Activated CD4-positive, alpha-beta T cell treated with anti-CD3 and anti-CD28 coated beads, Interleukin-2, amount 10 ng/mL, durations not matched to agents 7 days and 5 days (primary cell): ENCODE measurements at places on chromosomes 6 and 20. TPM values are rescaled to one million over a fixed set of nuclear protein-coding genes. Genes with fewer than 3 reads are reported as not detected.

Gene OR2H2
- not detected for total RNA-seq

Gene TINAG
- total RNA-seq = not detected

Gene C6orf132
- 0.02 TPM for total RNA-seq

Gene SERINC1
- total RNA-seq = 61.0 TPM

Gene GUCA1A
- not detected for total RNA-seq

DNA sequence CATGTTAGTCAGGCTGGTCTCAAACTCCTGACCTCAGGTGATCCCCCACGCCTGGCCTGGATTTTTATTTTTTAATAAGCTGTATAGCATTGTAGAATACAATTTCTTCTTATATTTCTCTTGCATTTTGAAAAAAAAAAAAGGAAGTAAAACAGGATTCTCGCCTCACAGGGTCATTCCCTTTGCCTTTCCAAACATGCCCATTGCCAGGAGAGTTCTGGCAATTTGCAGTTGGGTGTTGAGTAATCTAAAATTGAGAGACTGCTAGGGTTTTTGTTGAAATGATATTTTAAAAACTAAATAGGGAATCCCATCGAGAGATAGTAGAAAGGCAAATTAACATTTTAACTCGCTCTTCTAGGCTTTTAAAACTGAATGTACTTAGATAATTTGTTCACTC is 196.1 kb downstream of the JARID2 start:
- DNase-seq = no peak

DNA sequence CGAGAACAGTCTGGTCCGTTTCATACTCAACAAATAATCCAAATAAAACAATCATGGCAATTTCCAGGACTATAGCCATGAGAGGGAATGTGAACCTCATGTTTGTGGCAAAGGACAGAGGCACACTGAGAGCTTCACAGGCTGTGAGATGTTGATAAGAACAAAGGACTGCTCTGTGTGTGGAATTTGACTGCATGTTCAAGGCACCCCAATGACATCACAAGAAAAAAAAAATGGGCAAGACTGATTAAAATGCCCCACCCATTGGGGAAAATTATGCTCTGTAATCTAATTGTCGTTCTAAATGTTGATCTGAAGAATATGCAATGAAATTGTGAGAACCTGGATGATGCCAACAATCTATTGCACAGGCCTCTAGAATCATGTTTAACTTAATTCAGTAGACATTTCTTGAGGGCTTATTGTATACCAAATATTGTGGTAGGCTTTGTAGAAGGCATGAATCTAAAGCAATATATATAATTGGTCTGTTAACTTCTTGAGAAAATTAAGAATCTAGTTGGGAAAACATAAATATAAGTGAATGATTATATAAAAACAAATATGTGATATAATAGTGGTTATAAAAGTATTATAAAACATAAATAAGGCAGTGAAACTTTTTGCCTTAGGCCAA is at the start of gene RHAG:
TSS of gene RHAG (minus strand) at position 127 of the 637 bp plus-strand sequence. CDS start at position 100, 27 bp downstream.
- DNase-seq = no peak

DNA sequence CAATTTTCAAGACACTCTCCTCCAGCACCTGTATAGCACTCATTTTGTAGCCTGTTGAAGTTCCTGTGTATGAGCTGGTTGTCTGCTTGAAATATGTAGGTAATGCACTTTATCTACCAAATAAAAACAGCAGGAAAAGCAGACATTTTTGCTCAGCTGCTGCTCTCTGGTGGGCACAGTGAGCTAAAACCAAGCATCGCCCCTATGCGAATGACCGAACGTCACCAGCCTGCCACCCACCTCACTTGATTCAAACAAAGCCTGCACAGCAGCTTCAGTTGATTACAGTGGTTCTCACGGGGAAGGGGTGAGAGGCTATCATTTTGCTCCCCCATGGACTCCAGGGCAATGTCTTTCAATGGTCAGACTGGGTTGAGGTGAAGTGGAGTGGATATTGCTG is 185.7 kb downstream of the SASH1 start:
- DNase-seq = no peak

DNA sequence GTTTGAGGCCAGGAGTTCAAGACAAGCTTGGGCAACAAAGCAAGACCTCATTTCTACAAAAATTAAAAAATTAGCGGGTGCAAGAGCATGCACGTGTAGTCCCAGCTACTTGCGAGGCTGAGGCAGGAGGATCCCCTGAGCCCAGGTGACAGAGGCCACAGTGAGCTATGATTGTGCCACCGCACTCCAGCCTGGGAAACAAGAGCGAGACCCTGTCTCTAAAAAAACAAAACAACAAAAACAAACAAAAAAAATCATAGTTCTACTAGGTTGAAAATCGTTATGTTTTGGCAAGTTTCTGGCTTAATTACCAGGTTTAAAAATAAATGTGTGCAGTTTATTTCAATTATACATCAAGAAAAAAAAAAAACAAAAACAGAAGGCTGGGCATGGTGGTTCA is 2.6 kb downstream of the EIF2S2 start:
- DNase-seq = no peak

- DNase-seq = peak; percentile 43
Measured at GRCh38 chr20:39268981-39269461, 306.9 kb downstream of the DHX35 start.

DNA sequence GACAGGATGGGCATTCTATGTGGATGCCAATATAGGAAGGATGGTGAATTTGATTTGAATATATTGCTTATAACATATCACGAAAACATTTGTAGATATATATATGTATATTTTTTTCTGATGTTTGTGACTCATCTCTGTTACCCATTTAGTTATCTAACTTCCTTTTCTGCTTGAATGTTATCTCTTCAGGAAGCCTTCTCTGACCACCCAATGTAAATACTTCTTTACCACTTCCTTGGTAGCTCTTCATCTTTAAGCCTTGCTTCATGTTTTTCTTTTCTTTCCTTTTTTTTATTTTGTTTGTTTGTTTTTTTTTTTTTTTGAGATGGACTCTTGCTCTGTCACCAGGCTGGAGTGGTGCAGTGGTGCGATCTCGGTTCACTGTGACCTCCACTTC is 260.5 kb upstream of the EPHA7 start:
- no peak for DNase-seq

DNA sequence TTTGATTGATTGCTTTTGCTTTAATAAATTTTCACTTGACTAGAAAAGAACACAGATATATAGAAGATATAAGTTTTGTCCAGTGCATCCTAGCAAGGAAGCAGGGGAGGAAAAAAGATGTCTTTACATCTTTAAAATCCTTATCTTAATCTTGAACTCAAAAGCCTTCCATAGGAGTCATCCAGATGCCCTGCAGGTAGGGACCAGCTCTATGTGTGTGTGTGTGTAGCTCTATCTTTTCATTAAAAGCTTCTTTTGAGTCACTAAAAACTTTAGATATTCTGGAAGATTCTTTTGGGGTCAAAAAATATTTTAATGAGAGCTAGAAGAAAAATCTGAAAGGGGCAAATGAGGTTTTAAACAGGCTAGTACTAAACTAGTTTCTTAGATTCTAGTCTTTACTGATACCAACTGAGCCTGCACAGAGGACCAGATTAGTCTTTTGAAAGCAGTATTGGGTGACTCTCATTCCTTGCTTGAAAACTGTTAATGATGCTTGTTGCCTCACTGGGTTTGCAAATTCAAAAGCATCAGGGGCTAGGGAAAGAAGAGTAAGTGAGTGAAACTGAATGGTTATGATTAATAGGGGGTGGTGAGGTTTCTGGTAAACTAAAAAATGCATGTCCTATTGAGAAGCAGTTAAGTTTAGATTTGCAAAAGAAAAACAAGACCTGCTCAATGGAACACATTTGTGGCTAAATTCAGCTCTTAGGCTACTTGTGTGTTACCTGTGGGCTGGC is 40.6 kb upstream of the JAG1 start:
- DNase-seq = no peak

- DNase-seq = no peak
Measured at GRCh38 chr6:167705211-167705750, 121.4 kb upstream of the AFDN start.
